Stimulated activated CD8-positive, alpha-beta memory T cell treated with anti-CD3 and anti-CD28 coated beads, Interleukin-15, amount 100 ng/mL, for 4 hours (primary cell): ENCODE measurements at places on chromosomes 6 and 20.

DNA sequence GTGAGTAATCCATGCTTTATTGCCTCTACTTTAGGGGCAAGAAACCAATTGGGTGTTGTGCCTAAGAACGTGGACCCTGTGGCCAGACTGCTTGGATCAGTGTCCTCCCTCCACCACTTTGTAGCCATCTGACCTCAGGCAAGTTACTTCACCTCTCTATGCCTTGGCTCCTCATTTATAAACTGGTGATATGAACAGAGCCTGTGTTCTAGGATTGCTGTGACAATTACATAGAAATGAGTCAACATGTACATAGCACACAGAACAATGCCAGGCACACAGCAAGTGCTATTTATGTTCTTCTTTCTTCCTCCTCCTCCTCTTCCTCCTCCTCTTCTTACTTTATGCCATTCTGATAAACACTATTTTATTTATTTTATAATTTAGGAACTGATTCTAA, 339.4 kb downstream of the CD83 start:
- no peak for DNase-seq

- no peak for DNase-seq
These were observed 113.6 kb upstream of the SLC22A16 start for GRCh38 chr6:110589865-110590513.

- DNase-seq, result no peak
These were observed 95.2 kb downstream of the PLEKHG1 start for GRCh38 chr6:150694889-150695288.

GRCh38 chr6:158865769-158866168, 46.6 kb upstream of the EZR start:
- DNase-seq, result no peak

GRCh38 chr20:835608-836045, 2.1 kb downstream of the FAM110A start:
- DNase-seq, result no peak

DNA sequence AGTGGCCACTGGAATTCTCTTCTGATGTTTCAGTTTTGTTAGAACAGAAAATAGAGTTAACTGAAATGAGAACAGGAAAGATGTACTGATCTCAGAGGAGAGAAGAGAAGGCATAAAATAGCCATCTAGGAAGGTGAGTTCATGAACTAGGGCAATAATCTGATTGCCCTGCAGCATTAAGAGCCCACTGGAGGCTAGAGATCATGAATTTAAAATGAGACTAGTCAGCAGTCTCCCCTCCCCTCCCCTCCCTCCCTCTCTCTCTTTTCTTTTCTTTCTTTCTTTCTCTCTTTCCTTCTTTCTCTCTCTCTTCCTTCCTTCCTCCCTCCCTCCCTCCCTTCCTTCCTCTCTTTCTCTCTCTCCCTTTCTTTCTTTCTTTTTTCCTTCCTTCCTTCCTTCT, 28.9 kb downstream of the GPRC6A start:
- DNase-seq, result no peak

DNA sequence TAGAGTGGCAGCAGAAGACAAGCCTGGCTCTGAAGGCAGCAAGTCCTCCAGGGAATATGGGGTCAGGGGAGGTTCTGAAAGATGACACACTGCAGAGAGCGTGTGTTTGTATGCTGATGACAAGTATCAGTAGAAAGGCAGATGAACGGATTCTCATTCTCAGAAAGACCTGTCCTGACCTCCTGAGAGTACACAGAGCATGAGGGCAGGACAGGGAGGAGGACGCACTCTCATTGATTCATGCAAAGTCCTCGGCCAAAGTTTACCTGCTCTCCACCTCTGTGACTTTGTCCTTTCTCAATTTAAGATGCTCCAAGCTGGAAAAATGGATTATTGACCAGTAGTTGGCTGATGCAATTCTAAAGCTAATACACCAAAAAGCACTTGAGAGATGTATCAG, 156.7 kb downstream of the LPA start:
- DNase-seq, result no peak

GRCh38 chr6:168864541-168865460, 388.8 kb downstream of the THBS2 start:
- DNase-seq, result no peak

GRCh38 chr6:146697921-146698320, 99.1 kb downstream of the ADGB start:
- DNase-seq, result no peak

DNA sequence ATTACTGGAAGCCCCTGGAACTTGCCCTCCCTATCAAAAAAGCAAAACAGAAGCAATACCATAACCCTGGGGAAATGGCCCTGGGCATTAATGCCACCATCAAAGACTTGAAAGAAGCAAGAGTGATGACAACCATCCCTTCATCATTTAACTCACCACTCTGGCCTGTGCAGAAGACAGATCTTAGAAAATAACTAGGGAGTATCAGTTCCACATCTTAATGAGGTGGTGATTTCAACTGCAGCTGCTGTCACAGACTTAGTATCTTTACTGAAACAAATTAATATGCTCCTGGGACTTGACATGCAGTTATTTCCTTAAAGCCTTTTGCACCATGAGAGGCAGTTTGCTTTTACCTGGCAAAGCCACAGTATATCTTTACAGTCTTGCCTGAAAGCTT, 24.1 kb downstream of the CD164 start:
- DNase-seq, result no peak

- no peak for DNase-seq
These were observed 45.3 kb downstream of the RNF24 start for GRCh38 chr20:3970016-3970415.
